ENCODE measurements at places on chromosomes 4 and X.

DNA sequence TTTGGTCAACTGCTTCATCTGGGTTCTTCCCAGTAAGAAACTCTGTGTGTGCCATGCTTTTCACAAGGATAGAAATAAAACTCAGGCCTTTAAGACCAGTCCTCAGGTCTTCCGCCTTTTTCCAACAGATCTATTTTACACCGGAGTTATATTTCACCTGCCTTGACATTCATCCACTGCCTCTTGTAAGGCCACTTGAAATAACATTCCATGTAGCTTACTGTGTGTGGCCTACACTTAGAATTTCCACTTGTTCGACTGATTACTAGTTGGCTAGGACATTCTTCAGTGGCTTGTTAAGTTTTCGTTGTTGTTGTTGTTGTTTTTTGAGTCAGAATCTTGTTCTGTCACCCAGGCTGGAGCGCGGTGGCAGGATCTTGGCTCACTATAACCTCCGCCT lies 92.8 kb upstream of the UNC5C start:
- no peak for DNase-seq

DNA sequence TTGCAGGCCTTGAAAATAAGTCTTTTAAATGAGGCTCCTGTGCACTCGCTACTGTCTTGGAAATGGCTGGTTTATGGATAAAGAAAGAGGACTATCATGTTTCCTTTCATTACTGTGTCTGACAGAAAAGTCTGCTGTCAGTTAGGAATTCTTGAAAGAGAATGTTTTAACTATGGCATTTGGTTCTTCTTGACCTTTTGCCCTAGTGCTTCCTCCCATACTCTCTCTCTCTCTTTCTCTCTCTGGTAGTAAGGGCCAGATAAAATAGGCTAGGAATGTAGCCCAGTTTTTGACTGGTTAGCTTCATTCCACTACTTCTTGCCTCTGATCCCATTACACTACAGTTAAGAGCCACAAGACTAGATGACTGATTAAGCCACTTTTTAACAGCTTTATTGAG lies 29.8 kb downstream of the YY2 start:
- DNase-seq: no peak

DNA sequence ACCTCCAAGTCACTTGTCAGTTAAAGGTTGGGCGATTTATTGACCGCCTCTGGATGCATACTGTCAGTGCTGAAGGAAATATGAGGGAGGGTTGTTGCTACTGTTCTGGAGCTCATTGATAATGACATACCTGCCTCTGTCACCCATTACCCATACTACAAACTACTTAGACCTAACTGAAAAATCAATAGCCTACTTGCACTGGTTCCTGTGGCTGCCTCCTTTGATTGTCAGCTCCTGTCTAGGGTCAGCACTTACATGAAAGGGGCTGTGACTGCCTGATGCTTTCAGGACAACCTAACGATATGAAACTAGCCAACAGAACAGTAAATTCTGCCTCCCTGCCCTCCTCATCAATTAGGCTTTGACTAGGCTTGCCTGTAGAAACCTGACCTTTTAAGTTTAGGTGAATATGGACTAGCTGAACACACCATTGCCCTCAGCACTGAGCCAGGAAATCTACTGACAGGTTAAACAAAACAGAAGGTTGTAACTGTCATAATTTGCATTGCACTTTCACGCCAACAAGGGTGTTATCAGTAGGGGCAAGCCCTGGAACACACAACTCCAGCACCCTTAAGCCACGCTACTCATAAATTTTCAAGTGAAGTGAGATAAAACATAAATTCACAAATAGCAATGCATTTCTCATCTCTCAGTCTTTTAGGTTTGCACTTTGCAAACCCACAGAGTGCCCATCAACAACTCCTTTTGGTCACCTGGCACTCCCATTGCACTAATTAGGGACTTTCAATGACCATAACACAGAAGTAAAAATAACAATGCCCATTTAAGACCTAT lies 9.0 kb upstream of the MAB21L2 start:
- DNase-seq: no peak

DNA sequence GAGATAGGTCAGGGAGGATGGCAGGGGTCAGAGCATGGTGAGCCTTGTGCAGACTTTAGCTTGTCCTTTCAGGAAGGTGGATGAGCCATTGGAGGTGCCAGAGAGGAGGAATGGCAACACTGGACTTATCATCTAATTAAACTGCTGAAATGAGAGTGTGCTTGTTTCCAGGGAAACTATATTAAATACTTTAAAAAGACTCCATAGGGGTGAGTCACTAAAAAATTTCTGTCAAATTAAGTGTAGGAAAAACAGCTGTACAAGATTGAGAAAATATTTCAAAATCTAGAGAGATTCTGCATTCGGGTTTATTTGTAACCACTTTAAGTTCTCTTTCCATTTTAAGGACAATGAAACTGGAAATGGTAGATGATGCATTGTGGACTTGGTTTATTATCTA lies 11.4 kb downstream of the FRAS1 start:
- DNase-seq: no peak

GRCh38 chrX:20130357-20130756 lies 11.3 kb downstream of the EIF1AX start:
- DNase-seq: no peak

DNA sequence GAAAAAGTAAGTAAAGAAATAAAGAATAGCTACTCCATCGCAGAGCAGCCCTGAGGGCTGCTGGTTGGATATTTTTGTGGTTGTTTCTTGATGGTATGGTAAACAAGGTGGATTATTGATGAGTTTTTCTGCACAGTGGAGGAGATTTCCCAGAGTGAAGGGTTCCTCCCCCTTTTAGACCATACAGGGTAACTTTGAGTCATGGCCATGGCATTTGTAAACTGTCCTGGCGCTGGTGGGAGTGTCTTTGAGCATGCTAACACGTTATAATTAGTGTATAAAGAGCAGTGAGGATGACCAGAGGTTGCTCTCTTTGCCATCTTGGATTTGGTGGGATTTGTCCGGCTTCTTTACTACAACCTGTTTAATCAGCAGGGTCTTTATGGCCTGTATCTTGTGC lies 128.2 kb downstream of the ASMT start:
- DNase-seq: no peak

GRCh38 chr4:189048119-189048518 lies 892.6 kb upstream of the FRG1 start:
- DNase-seq: no peak

DNA sequence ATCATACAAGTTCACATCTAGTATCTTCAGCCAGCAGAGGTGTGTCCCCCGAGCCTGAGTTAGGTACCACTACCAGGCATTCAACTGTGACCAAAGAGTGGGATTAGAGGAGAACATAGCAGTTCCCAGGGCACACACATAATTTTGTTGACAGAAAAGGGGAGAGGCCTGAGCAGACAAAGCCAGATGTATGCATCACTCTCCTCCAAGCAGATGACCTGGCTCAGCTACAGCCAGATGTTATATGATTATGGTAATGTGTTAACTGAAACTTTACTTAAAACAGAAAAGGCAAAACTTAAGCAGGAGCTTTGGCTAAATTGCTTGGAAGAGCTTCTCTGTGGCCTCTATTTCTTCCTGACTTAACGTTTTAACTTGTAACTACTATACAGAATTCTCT lies 88.9 kb downstream of the CC2D2A start:
- DNase-seq: no peak

DNA sequence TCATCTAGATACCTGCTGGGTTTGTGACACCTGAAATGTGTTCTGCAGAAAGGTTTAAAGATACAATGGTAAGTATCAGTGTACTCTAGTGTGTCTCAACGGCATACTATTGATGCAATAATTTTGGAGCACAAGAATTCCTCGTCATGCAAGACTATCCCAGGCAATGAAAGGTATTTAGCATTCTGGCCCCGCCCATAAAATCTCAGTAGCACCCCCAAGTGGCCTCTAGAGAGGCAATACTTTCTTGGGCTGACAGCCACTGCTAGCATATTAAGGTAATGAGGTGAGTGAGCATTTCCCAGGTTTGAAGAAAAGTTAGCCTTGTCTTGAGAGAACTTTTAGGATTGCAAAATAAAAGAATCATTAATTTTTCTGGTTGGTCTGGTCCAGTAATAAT lies 24.0 kb downstream of the TAB3 start:
- no peak for DNase-seq

DNA sequence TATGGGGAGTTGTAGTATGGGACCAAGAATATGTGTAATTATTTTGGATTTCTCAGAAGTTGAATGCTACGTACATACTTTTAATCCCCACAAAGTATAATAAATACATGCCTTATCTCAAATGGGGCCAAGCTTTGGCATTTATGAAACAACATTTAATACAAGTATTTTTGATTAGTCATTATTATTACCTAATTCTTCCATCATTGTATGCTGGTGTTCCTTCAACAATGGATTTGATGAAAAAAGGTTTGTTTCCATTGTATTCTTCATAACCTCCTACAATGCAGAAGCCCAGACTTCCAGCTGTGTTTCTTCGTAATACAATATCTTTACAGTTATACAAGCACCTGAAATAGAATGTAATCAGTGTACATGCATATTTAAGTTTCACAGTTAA lies 83.8 kb downstream of the FIP1L1 start:
- no peak for DNase-seq

- DNase-seq: no peak
Observed at GRCh38 chr4:146029939-146030710, 91.5 kb upstream of the ZNF827 start.

DNA sequence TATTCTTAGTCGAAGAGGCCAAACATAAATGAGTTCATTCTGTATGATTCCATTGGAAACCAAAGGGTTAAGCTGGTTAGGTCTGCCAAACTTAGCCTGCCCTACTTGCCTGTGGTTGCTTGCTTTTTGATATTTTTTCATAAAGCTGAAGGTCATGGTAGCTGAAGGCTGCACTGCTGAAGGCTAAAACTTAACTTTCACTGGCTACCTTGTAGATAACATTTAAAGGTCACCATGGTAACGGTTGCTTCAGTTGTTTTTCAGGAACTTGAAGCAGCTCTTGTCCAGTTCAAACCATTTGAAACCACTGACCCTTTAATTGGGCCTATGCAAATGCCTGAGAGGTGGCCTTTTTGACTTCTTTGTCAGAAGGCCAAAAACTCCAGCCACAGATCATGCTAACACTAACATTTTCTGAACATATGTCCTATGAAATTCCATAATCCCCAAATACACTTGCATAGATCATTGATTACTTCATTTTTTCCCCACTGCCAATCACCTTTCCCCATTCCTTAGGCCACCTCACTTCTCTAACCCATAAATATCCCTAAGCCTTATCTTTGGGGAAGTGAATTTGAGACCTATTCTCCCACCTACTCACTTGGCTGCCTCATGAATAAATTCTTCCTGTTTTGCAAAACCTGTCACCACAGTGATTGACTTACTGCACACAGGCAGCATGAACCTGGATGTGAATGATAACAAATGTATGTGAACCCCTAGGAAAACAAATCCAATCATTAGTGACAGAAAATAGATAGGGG lies 10.7 kb upstream of the SMIM10L2A start:
- DNase-seq: no peak
